Left colon (tissue), 2 donors: ENCODE measurements at places on chromosomes 2 and 18. TPM values are rescaled to one million over a fixed set of nuclear protein-coding genes. Genes with fewer than 3 reads are reported as not detected.

The C2orf66 gene
- total RNA-seq = not detected

The GKN2 gene
- 0.43 TPM for total RNA-seq

The C2orf15 gene
- total RNA-seq = 3.5 TPM

The GPAT2 gene
- total RNA-seq = 5.3 TPM

The FSHR gene
- not detected for total RNA-seq

The NR4A2 gene
- total RNA-seq = 9.7 TPM

The PTPRN gene
- total RNA-seq = 2.3 TPM

The ARHGAP15 gene
- total RNA-seq = 2.2 TPM

The GPR55 gene
- 0.34 TPM for total RNA-seq

The SCN7A gene
- total RNA-seq = 1.6 TPM

The SH2D6 gene
- 6.3 TPM for total RNA-seq

The LANCL1 gene
- total RNA-seq = 25.2 TPM

The RGPD3 gene
- total RNA-seq = 0.24 TPM

The RAPGEF4 gene
- 1.2 TPM for total RNA-seq

The VIT gene
- total RNA-seq = 1.3 TPM

The TBC1D8 gene
- 16.1 TPM for total RNA-seq

The EGR4 gene
- not detected for total RNA-seq

The UGT1A8 gene
- 25.1 TPM for total RNA-seq

The FEV gene
- total RNA-seq = 4.8 TPM

The FNDC4 gene
- total RNA-seq = 1.4 TPM

The MTCL1 gene
- total RNA-seq = 17.2 TPM

The CTLA4 gene
- total RNA-seq = 0.39 TPM

The SPAG16 gene
- total RNA-seq = 21.8 TPM

The PDE1A gene
- 2.2 TPM for total RNA-seq

The TMEM163 gene
- total RNA-seq = 0.25 TPM

The TAF1B gene
- total RNA-seq = 11.9 TPM

The NBAS gene
- total RNA-seq = 31.0 TPM
